ENCODE measurements at places on chromosomes 7 and 10.

- no peak for DNase-seq
Observed at GRCh38 chr7:17040716-17041115, 158.9 kb upstream of the AGR3 start.

DNA sequence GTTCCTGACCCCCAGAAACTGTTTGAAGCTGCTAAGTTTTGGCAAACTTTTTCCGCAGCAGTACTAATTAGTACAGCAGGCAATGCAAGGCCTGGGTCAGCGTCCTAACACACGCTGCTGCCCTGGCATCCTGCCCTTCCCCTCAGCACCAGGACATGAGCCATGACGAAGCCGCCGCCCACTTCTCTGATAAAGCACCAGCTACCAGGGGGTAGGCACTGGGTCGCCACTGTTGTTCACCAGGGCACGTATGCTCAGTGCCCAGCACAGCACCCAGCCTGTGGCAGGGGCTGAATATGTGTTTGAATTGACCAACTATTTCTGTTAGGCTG is 59.5 kb downstream of the CHST15 start:
- no peak for DNase-seq

GRCh38 chr7:42774436-42774835 is 137.4 kb downstream of the C7orf25 start:
- DNase-seq: no peak

GRCh38 chr10:44640429-44640828 is 255.5 kb upstream of the CXCL12 start:
- DNase-seq: no peak

- peak; percentile 12 for DNase-seq
Observed at GRCh38 chr10:88659725-88660597, 4.3 kb upstream of the LIPF start.

GRCh38 chr7:139886206-139886605 is 57.1 kb downstream of the TBXAS1 start:
- peak; percentile 13 for DNase-seq

DNA sequence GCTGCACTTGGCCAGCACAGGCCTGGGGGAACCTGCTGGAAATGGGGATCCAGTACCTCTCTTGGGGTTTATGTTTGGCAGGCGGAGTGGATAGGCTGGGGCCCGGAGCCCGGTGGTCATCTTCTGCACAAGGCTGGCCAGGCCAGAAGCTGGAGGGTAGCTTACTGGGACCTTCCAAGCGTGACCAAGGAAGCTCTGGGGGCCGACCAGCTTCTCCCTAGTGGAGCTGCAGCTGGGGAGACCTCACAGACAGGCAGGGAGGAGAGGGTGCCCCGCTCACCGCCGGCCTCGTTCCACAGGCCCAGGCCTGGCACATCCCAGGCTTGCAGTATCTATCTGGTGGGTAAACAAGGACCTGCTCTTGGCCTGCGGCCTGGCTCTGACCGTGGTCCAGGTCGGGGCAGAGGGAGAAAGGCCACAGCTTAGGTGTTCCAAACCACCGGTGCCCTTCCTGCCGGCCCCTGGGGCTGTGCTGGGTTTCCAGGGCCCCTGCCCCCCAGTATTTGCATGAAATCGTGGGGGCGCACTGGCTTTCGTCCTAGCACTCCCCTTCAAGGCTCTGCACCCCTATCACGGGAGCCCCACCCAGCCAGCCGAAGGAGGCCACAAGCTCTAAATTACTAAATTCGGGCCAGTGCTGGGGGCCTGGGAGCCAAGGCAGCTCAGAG is 1.5 kb upstream of the ELFN1 start:
- DNase-seq: no peak

DNA sequence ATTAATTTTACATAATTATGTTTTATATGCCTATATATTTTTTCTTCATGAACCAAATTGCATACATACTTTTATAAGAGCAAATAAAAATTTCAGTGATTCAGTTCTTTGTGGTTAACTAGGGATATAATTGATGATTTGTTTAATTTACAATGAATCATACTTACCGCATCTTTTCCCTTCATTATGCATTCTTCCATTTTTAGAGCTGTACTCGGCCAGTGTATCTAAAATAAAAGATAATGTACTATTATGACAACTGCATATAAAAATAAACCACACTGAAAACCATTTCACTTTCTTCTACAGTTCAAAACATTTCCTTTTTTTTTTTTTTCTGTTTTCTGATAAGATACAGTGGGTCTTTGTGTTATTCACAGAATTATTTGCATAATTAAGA is 179.9 kb downstream of the SEMA3E start:
- peak; percentile 73 for DNase-seq

DNA sequence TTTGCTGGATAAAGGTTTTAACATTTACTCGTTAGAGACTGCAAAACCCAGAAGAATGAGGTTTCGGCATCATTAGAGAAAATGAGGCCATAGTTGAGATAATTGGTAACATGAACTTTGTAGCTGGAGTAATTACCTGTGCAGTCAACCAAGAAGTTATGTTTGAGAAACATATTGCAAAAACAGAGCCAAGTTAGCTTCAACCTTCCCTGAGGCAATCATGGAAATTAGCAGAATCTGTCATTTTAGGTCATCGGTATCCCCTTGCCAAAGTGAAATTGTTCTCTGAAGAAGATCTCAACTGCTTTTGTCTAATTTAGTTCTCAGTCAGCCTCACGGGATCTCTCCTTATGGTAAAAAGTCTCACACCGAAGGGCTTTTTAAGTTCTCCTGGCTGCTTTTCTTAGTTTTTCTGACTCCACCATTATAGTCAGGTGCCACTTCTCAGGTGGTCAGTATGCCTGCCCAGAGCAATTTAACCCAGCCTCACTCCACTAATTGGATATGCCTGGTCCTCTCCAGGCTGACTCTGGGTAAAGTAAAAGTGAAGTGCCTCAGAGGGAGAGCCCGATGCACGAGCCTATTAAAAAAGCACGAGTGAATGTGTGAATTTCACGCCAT is 52.5 kb downstream of the NRCAM start:
- no peak for DNase-seq

GRCh38 chr7:27172823-27173510 is 1.2 kb downstream of the HOXA10 start:
- DNase-seq: peak; percentile 75

GRCh38 chr10:118370499-118370898 is 28.4 kb upstream of the FAM204A start:
- DNase-seq: no peak

- DNase-seq: no peak
Observed at GRCh38 chr10:71603150-71603549, 116.4 kb downstream of the C10orf105 start.

GRCh38 chr7:26553128-26553527 is 261.5 kb downstream of the SNX10 start:
- DNase-seq: no peak

DNA sequence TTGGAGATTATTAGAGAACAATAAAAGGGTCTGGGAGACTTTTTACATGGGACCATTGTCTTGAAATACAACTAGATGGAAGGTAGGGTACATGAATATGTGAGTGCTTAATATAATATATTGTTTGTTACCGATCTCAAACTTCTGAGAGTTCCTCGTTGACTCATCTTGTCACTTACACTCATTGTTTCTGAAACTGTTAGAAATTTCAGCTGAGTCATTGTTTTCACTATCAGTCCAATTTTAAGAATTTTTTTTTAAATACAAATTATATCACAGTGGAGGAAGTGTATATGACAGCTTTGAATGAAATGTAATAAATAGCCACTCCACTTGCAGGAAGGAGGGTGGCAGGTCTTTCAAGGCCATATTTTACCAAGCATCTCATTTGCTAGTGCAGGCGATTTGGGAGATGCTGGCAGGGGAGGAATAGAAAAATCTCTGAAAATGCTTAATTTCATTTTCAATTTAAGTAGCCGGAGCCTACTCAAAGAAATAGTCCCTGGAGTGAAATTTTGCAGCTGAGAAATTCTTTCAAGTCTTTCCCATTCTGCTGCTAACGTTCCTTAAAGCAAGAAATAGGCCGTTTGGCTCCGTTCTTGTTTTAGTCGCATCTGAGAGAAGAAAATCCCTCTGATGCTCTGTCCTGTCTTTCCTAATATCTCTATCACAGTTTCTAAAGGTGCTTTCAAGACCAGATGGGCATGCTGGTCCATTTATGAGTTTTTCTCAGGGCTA is 1404.2 kb upstream of the CELF2 start:
- DNase-seq: no peak

DNA sequence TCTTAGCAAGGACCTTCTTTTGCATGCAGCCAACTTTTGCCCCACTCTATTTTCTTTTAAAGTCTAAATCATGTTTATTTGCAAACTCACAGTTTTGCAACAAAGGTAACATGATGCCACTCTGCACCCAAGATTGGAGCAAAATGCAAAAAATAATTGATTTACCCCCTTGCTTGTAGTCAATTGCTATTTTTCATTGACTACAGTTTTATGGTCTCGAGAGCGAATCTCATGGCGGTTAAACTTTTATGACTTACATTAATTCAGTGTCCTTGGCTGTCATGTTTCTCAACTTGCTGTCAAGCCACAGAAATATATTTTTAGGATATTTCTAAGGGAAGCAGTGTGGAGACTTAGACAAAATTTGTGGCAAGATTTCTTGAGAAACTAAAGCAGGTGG is 110.0 kb upstream of the JCAD start:
- DNase-seq: no peak

GRCh38 chr7:6178298-6179029 is 94.0 kb downstream of the CYTH3 start:
- no peak for DNase-seq

DNA sequence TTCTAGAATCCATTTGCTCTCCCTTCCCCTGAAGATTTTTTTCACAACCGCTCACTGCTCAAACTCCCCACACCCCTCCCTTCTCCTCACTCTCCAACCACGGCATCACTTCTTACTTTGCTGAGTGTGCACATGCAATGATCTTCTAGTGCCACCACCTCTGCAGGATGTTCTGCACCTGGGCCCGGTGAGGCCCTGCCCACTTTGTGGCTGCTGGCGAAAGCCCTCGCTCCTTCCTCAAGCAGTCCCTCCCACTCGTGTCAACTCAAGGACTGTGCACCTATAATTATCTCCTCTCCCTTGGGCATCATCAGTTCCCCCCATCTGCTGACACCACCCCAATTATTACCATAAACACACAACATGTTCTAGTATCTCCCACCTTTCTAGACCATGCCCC is 91.0 kb upstream of the LANCL2 start:
- DNase-seq: no peak

DNA sequence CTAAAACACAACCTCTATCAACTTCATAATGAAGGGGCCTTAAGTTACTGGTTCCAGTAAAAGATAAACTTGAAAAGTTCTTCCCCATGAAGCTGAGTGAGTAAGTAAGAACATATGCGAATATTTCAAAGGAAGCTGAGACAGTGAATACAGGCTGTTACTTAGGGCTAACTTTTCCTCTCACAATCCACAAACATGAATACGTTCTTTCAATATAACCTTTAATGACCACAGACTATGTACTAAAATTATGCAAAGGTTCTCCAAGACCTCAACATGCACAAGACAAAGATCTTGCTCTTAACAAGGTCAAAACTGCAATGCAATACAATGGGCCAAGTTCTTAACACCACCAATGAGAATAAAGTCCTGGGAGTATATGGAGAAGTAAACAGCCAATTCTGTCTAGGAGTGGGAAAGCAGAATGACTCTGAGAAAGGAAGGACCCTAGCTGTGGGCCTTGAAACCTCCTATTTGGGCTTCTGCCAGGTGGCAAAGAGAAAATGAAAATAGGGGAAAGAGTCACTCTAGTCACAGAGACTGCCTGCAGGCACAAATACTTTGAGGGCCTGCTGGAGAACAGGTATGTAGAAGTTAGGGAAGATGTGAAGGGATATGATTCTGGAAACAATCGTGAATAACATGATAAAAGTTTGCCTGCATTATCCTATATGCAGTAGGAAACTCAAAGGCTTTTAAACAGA is 43.7 kb downstream of the OSBPL3 start:
- DNase-seq: peak; percentile 42

DNA sequence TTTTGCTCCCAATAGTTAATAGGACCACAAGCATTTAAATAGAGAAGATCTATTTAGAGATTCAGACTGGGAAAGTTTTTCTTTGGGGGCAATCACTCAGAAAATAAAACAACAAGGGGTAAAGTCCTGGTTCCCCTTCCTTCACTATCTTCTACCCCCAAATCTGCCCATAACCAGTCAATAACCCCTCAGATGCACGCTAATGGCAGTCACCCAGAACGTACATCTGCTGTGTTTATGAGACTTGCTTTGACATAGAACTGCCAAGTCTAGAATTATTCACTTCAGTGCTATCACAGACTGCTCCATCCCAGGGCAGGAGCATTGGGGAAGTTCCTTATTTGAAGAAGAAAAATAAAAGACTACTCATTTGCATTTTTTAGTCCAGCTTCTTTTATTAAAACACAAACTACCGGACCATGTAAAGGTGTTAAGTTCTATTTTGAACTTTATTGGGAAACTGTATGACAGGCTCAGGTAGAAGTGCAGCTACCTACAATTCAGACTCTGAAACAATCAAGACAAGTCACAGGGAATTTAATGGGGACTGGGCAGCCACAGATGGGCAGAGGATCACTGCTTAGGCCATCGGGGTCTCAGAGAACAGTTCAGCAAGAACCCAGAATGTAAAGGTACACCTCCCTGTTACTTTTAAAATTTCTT is 38.4 kb downstream of the ANK3 start:
- no peak for DNase-seq

DNA sequence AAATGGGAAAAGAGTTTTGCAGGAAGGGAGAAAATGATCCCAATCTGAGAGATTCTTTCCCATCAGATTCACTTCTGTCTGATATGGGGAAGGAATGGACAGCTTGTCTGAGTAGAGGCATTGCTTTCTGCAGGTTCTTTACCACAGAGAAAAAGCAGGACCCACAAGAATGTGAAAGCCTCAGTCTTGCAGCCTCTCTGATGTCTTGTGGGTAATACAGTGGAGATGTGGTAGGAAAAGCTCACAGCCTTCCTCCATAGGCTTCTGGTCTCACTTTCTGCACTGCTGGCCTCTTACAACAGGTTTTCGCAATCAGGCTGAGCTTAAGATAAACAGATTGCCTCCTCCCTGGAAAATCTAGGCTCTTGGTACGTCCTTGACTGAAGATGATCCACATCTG is 551 bp downstream of the IFIT1 start:
- DNase-seq: peak; percentile 85

GRCh38 chr7:149741629-149742028 is 31.8 kb downstream of the ZNF467 start:
- DNase-seq: peak; percentile 13

DNA sequence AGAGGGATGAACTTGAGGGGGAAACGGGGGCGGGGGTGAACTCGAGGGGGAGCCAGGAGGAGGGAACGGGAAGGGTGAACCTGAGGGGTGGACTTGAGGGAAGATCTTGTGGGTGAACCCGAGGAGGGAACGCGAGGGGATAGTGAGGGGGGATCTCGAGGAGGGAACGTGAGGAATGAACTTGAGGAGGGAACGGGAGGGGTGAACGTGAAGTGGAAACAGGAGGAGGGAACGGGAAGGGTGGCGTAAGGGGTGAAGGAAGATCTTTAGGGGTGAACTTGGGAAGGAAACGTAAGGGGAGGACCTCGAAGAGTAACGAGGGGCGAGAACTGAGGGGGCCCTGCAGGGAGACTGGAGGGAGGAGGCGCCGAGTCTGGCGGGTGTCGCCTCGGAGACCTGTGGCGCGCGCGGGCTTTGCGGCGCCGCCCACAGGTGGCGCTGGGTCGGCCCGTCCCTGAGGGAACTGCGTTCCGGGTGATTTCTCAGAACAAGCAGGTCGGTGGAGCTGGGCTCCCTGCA is 651 bp downstream of the MYO3A start:
- no peak for DNase-seq

GRCh38 chr7:27160145-27160545 is 3.7 kb upstream of the HOXA7 start:
- DNase-seq: no peak

Measured in fibroblast of skin of abdomen (primary cell).